ENCODE measurements at places on chromosomes 12 and 14.

DNA sequence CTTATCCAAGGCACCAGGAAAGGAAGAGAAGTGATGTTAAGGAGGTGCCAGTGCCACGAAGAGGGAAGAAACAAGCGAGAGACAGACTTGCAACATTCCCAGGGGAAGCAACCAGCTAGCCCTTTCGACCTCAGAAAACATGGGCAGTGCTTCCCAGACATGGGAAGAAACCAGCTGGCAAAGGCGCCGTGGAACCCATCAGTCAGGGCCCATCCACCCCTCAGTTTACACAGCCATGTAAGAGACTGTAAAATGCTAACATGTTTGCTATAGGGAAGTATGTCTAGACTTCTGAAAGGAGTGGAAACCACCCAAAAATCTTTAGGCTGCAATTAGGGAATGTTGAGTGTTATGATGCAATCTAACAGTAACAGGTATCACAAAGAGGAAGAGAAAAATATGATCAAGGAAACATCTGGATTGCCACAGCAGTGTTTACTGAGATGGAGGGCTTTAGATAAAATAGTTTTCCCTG, 26.3 kb downstream of the ANAPC5 start:
- DNase-seq, result no peak

GRCh38 chr14:99589031-99589441, 15.0 kb downstream of the CCDC85C start:
- DNase-seq, result no peak

DNA sequence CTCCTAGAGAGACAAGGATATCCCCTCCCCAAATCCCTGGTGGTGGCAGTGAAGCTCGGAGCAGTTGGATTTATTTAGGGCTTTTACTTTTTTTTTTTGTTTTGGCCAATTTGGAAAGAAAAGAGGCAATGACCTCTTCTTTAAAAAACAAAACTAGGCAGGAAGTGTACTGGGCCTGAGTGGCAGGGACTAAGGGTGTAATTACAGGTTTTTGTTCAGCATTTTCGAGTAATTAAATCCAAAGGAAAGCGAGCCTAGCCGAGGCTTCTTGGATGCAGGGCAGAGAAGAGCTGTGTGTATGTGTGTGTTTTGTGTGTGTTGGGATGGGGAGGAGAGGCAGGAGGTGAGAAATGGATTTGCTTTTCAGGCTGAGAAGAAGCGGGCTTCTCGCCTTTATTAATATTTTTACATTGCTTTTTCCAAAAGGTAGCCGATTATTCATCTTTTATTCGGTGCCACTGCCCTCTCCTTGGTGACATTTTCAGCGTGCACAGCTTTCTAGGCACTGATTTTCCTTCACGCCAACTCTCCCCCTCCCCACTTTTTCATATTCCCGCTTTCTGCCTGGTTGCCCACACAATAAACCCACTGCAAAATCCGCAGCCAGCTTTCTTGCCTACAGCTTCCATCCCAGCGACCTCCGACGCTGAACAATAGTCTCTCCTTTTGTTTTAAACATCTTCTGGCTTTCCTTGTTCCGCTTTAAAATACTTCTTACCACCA, 8.9 kb upstream of the IRF2BPL start:
- DNase-seq, result no peak

DNA sequence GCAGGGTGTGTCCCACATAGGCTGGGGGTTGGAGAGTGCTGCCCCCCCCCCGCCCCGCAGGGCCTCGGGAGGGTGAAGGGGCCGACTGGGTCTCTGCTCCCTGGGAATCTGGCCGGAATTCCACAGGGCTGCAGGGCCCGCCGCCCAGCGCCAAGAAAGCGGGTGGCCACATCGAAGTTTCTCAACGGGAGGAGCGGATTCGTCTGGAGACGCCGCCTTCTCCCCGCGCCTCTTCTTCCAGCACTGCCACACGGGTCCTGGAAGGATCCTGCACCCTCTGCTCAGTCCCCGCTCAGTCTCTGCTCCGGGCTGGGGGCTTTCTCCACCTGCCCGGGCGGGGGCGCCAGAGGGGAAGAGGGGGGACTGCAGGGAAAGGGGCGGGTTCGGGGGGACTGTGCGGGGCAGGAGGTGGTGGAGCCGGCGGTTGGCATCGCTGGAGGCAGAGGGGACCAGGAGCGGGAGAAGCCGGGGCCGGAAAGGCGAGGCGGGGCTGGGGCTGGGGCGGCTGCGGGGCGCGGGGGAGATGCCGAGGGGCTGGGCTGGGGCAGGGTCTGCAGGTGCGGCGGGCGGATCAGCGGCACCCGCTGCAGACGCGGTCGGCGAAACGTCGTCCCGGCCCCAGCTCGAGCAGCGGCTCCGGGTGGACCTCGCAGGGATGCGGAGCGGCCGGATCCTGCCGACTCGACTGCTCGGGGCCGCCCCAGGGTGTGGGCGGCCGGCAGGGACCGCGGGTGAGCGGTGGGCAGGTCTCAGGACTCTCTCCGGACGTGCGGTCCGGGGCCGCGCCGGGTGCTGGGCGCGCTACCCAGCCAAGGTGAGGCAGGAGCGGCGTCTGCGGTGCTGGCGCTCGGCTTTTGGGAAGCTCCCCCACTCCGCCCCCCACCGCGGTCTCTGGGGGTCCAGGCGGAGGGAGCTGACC, 811.4 kb upstream of the TMEM132C start:
- no peak for DNase-seq

GRCh38 chr12:31900271-31900670, 58.9 kb upstream of the RESF1 start:
- DNase-seq, result no peak

- DNase-seq, result peak; percentile 23
These were observed 11.4 kb upstream of the NOPCHAP1 start for GRCh38 chr12:104974626-104975290.

DNA sequence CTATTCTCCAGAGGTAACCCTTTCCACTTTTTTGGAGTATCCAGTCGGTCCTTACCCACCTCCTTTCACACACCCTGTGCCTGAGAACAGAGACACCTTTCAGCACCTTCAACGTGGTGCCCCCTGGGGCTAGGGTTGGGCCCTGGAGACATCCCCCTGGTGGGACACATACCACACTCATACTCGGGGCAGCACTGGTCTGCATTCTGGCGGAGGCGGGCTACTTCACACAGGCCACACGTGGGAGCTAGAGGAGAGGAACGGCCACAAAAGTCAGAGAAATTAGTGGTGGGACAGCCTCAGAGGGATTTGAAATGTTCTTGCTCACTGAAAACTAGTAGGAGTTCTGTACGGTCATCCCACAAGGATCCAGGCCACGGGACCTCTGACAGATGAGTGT, 39.8 kb upstream of the ANO2 start:
- DNase-seq, result no peak

GRCh38 chr14:101503431-101504095, 57.7 kb upstream of the DIO3 start:
- no peak for DNase-seq

DNA sequence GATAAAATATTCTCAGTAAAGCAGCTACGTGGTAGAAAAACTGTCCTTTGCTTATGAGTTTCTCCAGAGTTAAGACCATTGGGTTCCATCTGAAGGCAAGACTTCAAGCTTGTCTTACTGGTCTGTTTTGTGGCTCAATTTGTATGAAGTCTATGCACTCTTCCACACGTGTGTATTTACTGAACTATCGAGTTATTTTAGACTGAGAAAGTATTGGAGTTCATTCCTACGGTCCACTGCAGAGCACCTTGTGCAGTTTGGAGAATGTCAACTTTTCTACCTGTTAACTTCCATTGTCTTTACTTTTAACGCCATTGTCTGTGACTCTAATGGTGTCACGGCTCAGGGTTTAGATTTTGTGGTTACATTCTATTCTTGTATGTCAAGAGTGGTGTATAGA, 3.7 kb downstream of the HIF1A start:
- DNase-seq, result no peak

DNA sequence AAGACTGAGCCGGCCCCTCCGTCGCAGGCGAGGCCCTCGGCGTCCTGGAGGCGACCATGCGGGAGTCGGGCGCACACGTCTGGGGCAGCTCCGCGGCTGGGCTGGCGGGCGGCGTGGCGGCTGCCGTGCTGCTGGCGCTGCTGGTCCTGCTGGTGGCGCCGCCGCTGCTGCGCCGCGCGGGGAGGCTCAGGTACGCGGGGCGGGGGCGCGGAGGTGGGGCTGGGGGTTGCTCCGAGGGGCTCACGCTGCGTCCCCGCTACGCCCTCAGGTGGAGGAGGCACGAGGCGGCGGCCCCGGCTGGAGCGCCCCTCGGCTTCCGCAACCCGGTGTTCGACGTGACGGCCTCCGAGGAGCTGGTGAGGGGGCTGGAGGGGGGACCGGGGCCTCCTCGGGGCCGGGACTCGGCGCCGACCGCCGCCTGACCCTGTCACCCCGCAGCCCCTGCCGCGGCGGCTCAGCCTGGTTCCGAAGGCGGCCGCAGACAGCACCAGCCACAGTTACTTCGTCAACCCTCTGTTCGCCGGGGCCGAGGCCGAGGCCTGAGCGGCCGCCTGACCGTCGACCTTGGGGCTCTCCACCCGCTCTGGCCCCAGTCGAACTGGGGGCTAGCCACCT, 7.8 kb downstream of the AMN start:
- no peak for DNase-seq

GRCh38 chr14:96320605-96321004, 42.5 kb downstream of the ATG2B start:
- DNase-seq, result peak; percentile 3

DNA sequence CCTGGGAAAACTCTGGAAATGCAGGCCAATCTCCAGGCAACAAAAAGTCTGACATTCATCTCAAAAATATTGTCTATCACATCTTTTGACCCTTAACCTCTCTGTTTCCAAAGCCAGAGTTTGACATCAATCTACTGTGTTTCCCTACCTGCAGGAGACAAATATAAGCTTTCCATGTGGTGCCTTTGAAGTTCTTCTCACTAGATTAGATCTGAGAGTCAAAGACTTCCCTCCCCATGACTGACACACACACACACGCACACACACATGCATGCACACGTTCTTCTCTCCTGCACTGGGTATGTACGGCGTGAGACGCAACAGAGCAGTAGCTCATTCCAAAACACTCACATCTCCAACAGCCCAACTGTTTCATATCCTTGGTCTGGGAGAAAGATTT, 8.1 kb upstream of the ITPR2 start:
- no peak for DNase-seq

Measured in CD4-positive, alpha-beta T cell treated with Interleukin-10 for 1 hour (primary cell).